ENCODE measurements at places on chromosomes 1 and 21. TPM values are rescaled to one million over a fixed set of nuclear protein-coding genes. Genes with fewer than 3 reads are reported as not detected.
A peak's percentile ranks its signal among the peaks of the same experiment; 100 is the strongest.

GRCh38 chr1:33899746-33900145, 35.9 kb downstream of the HMGB4 start:
- H3K4me1 ChIP-seq, result no peaks in the 10 kb centered on the region
- no peak for DNase-seq
- H3K27ac ChIP-seq, result no peak overlapping the region
- H3K4me3 ChIP-seq, result no peak overlapping the region

- no peak overlapping the region for H3K4me3 ChIP-seq
- no peaks in the 10 kb centered on the region for H3K36me3 ChIP-seq
- no peaks in the 10 kb centered on the region for H3K27me3 ChIP-seq
- no peaks in the 10 kb centered on the region for H3K4me1 ChIP-seq
Observed at GRCh38 chr1:215833941-215834729, 267.0 kb downstream of the KCTD3 start.

The BPNT1 gene
- 21.4 TPM for total RNA-seq

The TRMT13 gene
- total RNA-seq, result 41.5 TPM

DNA sequence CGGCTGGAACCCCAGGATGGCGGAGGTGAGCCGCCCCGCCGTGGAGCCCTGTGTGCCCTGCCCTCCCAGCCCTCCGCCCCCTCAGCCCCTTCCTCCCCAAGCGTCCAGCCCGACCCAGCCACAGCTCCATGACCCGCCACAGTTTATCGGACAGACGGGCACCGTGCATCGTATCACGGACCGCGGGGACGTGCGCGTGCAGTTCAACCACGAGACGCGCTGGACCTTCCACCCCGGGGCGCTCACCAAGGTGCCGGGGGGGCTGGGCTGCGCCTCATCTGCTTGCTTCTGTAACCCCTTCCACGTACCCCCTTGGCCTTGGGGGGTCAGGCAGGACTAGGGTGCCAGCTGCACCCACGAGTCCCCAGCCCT, 6.6 kb upstream of the MMP23B start:
- DNase-seq, result no peak
- no peaks in the 10 kb centered on the region for H3K36me3 ChIP-seq
- H3K4me3 ChIP-seq, result no peak overlapping the region
- H3K27me3 ChIP-seq, result no peaks in the 10 kb centered on the region
- peaks cover 8% of the 10 kb centered on the region for H3K4me1 ChIP-seq

GRCh38 chr1:24897263-24898151, 32.6 kb downstream of the RUNX3 start:
- no peaks in the 10 kb centered on the region for H3K27me3 ChIP-seq
- no peak overlapping the region for H3K27ac ChIP-seq
- DNase-seq, result peak; percentile 32
- H3K4me1 ChIP-seq, result no peaks in the 10 kb centered on the region
- no peaks in the 10 kb centered on the region for H3K36me3 ChIP-seq
- H3K4me3 ChIP-seq, result no peak overlapping the region

DNA sequence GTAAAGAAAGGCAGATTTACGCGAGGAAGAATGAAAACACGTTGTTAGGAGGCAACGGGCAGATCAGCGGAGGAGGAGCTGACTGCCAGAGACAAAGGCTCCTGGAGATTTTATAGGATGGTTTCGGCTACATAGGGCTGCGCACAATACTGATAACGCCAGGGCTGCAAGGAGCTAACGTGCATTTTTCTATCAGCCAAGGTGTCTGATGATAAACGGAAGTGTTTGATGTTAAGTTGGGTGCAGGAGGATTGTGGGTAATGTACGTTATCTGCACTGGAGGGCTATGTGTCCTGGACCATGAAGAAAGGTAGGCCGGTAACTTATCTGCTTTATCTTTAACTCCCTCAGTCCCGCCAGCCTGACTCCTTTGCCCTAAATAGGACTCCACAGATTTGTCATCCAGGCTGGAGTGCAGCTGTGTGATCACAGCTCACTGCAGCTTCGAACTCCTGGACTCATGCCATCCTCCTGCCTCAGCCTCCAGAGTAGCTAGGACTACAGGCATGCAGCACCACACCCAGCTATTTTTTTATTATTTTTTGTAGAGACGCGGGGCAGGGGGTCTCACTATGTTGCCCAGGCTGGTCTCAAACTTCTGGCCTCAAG, 29.6 kb downstream of the SETD4 start:
- peaks cover 6% of the 10 kb centered on the region for H3K4me1 ChIP-seq
- no peaks in the 10 kb centered on the region for H3K27me3 ChIP-seq
- no peak overlapping the region for H3K27ac ChIP-seq
- DNase-seq, result no peak
- no peak overlapping the region for H3K4me3 ChIP-seq
- H3K36me3 ChIP-seq, result no peaks in the 10 kb centered on the region

The RNU1-3 gene
- 4,541 TPM for total RNA-seq

All from B cell (primary cell).